KG1 (cell line): ENCODE measurements at places on chromosomes 5 and 9.

GRCh38 chr5:128334010-128334716 is 203.9 kb downstream of the FBN2 start:
- no peak for DNase-seq

GRCh38 chr5:169795338-169795737 is 158.3 kb downstream of the DOCK2 start:
- DNase-seq: no peak

DNA sequence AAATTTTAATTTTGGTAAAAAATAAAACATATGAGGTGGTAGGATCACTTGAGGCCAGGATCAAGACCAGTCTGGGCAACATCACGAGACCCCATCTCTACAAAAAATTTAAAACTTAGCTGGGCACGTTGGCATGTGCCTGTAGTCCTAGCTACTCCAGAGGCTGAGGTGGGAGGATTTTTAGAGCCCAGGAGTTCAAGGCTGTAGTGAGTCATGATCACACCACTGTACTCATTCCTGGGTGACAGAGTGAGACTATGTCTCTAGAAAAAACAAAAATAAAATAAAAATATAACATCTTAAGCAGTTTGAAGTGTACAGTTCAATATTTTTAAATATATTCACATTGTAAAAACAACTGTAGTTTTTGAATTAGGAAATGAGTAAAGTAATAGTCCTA is 108.3 kb downstream of the SMIM15 start:
- no peak for DNase-seq

- DNase-seq: no peak
These were observed 108.3 kb downstream of the DRD1 start for GRCh38 chr5:175335691-175336090.

DNA sequence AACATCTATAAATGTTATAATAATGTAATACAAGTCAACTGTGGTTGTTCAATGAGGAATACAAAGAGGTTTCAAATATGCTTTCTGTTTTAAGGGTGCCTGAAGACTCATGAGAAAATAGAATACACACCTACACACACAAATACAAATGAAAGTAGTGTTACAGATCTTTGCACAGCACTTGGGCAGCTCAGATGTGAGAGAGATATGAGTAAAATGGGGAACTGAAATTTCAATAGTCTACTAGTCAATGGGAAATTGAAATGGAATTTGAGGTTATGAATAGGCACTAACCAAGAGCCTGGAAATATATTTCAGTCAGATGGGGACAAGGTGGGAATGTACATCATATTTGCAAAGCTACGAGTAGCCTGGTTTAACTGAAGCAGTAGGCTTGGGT is 96.6 kb downstream of the ISL1 start:
- no peak for DNase-seq

DNA sequence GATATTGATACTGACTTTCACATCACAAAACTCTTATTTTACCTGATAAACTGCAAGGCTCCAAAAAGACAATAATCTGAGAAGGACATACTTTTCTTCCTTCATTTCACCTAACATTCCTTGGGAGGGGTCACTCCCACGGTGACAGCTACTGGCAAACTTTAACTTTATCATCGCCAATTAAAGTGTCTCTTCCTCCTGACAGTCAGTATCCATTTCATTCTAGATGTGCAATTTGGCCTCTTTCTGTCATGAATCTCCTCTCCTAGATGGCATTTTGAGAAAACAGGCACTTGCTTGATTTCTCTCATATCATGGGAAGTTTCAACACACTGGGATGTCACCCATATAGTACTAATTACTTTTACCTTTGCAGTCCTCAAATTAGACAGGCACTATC is 413.5 kb upstream of the CCNG1 start:
- no peak for DNase-seq

DNA sequence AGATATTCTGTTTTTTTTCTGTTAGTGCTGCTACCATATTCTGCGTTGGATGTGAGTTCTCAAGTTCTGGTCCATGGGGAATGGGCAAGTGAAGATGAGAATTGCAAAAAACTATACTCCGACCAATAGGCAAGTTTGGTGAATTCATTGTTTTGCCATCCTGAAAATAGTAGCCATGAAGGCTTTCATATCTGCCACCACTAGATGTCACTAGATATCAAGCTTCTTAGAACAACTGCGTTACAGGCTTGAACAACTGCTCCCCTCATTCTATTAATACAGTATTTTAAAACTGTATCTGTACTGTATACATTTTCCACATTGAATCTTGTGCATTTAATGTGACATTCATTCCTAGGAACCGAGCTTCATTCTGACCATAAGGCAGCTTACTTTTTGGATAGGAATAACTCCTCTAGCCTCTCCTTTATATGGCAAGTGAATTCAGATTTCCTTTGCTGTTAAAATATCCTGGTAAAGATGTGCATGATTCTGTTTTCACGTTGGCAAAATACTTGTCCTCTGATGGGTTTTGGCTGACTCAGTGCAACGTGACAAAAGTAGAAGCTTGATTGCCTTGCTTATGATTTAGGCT is 163.6 kb downstream of the SREK1 start:
- DNase-seq: peak; percentile 60

DNA sequence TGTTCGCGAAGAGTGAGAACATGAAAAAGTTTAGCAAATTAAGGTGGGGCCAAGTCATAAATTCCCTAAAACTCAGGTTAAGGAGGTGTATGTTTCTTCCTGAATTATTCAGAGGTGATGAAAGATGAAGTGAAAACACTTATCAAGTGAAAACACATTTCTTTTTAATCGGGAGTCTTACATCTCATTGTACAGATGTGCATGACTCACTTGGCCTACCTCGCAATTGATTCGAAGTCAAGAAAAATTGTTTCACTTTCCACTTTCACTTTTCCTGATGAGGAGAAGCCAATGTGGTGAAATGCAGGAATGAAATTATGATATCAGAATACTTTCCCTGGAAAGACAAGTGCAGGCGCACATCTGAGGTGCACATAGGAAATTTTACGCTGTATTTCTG is 78.7 kb downstream of the SLC25A46 start:
- no peak for DNase-seq

- no peak for DNase-seq
These were observed 37.2 kb downstream of the GOLM1 start for GRCh38 chr9:86061972-86062739.

DNA sequence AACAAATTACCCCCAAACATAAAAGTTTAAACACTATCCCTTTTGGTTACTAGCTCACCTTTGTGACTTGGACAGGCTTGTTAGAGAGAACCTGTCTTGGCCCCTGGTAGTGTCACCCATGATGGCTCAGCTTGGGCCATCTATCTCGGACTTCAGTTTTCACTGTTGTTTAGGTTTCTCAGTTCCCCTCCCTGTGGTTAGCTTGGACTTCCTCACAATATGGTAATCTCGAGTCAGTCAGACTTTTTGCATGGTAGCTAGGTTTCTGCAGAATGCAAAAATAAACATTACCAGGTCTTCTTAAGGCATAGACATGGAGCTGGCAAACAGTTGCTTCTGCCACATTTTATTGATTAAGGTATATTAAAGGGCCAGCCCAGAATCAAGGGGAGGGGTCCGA is 324.3 kb upstream of the RORB start:
- peak; percentile 2 for DNase-seq

DNA sequence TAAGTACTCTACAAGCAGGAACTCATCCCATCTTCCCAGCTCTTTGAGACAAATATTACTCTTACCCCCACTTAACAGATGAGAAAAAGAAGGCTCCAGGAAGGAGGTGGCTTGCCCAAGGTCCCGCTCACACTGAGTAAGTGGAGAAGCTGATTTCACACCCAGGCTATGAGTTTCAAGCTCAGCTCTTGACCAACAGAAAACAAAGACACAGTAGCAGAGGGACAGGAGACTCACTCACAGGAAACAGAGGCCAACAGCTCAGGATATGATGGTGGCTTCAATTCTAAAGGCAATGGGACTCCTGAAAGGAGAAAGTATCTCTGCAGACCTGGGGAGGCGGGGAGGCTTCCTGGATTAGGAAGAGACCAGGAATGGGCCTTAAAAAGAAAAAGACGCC is 6.7 kb upstream of the TCF7 start:
- no peak for DNase-seq

DNA sequence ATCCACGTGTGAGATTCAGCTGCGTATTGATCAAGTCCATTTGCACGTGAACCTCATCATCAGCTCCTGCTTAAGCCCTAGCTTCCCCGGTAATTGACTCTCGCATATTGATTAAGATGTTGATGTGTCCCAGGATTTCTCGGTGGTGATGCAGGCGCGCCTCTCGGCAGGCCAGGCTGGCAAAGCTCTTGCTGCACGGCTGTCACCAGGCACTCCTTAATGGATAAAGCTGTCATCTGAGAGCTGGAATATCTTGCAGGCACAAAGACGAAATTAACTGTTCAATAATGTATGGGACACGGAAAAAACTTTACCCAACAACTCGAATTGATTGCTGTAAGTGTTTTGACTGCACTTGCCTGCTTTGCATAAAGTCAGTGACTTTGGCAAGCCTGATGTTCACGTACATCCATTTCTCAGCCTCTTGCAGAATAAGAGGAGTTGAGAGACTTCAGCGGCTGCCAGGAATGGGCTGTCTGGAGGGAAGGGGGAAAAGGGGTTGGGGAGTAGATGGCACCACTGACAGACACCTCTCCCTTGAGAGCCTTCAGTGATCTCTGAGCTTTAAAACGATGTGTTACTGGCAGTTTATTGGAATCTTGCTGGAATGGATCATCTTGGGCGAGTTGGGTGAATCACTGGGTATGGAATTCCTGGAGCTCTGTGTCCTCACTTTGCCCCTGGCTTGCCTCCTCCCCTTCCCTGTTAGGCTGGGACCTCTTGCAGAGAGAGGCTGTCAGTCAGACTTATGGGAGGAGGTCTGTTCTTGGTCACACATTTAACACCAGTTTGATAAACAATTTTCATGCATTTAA is 650.3 kb downstream of the CCDC171 start:
- no peak for DNase-seq

- no peak for DNase-seq
These were observed 53.5 kb downstream of the ZFR start for GRCh38 chr5:32390819-32391591.

GRCh38 chr5:174829511-174829864 is 105.1 kb downstream of the MSX2 start:
- no peak for DNase-seq

DNA sequence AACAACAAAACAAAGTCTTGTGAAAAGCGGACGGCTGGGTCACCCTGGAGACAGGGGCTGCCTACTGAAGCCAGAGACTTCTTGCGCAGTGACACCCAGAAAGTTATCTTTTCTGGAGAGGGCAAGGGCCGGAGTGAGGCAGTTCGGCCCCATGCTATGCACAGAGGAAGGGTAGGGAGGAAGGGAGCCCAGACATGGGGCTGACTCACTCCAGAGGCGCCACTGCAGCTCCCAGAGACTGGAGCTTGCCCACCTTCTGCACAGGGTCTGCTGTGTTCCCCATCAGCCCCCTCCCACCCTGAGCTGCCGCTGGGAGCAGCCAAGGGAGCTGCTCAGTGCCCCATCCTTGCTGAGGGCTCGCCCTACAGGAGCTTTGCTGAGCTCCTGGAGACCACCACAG is 13.3 kb downstream of the SLC6A3 start:
- DNase-seq: no peak

DNA sequence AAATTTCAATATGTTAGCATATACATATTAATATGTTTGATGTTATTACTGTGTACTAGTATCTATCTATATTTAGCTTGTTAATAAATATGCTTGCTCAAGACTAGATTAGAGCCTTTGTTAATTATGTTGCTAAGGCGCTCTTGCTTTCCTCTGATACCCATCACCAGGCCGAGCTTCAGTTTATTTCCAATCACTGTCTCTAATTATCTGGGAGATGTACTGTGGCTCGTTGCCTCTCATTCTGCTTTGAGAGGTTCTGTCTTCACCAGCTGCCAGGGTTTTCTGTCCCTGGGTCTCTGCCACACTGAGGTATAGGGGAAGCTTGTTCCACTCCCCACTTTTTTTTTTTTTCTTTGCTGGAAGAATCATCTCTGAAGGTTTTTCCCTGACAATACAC is 21.0 kb upstream of the TAF11L2 start:
- no peak for DNase-seq

DNA sequence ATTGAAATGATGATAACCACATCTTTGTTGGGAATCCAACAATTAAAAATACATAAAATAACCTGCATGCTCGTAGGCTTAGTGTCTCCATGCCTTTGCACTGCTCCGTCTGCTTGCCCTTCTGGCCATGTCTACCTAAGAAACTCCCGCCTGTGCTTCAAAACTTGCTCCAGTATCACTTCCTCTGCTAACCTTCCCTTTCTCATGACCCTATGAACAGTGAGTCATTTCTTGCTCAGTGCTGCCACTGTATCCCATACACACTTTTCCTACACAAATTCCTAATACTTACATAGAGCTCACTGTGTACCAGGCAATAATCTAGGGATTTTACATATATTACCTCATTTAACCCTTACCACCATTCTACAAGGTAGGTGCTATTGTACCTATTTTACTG is 33.5 kb downstream of the TMEM245 start:
- no peak for DNase-seq

DNA sequence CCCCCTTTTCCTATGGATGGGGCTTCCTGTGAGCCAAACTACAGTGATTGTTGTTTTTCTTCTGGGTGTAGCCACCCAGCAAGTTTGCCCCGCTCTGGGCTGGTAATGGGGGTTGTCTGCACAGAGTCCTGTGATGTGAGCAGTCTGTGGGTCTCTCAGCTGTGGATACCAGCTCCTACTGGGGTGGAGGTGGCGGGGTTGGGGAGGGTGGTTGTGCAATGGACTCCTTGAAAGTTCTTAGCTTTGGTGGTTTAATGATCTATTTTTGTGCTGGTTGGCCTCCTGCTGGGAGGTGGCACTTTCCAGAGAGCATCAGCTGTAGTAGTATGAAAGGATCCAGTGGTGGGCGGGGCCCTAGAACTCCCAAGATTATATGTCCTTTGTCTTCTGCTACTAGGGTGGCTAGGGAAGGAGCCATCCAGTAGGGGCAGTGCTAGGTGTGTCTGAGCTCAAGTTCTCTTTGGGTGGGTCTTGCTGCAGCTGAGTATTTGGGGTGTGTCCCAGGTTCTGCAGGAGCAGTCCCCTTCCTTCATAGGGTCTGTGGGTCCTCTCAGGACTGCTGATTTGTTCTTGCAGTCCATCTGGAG is 275.6 kb upstream of the PAPPA start:
- DNase-seq: no peak

GRCh38 chr5:16812911-16813310 is 123.2 kb downstream of the MYO10 start:
- no peak for DNase-seq
